ENCODE measurements at places on chromosomes 11 and 22.

DNA sequence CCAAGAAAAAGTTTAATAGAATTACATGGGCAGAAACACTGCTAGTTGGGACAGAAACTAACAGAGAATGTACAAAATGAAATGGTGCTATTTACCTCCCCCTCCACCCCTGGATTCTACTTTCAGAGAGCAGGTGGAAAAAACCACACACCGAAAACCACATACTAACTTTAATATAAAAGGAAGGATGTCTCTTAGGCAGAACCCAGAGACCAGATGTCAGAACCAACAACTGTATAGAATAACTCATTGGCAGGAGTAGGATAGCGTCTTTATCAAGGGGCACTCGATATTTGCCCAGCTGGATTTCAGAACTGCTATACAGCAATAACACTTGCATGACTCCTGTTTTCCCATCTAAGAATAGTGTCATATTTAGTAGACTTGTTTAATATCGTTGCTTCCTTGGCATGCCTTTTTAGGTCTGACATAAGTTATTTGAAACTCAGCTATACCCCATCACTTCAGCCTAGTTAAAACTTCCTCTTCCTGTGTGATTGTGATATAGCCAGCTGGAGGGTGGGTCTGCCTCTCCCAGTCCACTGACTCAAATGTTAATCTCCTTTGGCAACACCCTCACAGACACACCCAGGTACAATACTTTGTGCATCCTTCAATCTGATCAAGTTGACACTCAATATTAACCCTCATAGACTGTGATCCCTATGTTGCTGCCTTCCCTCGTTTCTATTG lies 1.2 kb downstream of the SLC22A25 start:
- no peak for DNase-seq

- DNase-seq: no peak
Observed at GRCh38 chr11:64674774-64675173, 48.2 kb downstream of the NRXN2 start.

DNA sequence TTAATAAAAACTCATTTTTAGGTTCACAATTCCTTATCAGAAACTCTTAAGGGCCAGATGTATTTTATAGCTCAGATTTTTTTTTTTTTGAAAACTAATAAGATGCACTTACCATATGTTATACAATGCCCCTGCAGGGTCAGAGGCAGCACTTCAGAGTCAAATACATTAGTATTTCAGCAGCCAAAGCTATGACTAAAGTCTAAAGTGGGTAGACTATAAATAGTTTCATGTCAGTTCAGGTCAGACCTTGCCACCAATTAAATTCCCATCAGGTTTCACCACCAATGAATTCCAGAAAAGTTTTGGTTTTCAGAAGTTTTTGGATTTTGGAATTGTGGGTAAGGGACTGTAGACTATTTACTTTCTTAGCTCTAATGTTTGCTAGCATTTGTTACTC lies 75.9 kb downstream of the FAM83F start:
- DNase-seq: no peak

- DNase-seq: no peak
Observed at GRCh38 chr22:27761665-27762064, 39.9 kb downstream of the MN1 start.

DNA sequence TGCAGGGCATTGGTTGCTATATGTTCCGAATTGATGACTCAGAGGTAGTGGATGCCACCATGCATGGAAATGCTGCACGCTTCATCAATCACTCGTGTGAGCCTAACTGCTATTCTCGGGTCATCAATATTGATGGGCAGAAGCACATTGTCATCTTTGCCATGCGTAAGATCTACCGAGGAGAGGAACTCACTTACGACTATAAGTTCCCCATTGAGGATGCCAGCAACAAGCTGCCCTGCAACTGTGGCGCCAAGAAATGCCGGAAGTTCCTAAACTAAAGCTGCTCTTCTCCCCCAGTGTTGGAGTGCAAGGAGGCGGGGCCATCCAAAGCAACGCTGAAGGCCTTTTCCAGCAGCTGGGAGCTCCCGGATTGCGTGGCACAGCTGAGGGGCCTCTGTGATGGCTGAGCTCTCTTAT lies 5.4 kb upstream of the TTC36 start:
- DNase-seq: no peak

DNA sequence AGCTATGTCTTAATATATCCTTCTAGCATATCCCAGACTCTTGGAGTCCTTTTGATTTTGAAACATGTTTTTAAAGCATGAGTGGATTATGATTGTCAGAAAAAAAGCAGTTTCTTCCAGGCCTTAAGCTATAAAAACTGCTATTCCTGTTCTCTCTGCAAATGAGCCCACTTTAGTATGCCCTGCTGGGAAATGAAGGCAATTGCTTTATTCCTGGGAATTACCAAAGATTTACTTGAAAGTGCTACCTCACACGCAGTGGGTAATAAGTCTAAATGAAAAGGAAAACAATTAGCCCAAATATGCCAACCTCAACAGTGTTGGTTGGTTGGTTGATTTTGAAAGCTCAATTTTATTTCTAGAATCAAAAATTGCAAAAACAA lies 17.2 kb upstream of the RCN1 start:
- DNase-seq: no peak

DNA sequence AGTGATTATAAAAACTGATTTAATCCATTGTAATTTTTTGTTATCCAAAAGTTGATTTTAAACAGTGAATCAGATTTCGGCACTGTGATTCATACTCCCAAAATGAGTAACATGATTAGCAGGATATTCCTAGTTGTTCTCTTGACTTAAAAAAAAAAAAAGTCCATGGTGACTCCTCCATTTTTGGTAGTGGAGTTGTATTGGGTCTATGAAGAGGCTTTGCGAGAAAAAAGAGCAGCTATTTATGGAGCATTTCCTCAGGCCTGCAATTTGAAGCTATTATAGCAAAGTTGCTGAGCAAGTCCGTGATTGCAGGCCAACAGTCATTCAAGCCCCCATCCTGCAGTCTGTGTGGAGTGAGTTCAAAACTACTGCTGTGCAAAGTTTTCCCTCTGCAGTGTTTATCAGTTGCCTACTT lies 28.8 kb downstream of the YAP1 start:
- DNase-seq: no peak

DNA sequence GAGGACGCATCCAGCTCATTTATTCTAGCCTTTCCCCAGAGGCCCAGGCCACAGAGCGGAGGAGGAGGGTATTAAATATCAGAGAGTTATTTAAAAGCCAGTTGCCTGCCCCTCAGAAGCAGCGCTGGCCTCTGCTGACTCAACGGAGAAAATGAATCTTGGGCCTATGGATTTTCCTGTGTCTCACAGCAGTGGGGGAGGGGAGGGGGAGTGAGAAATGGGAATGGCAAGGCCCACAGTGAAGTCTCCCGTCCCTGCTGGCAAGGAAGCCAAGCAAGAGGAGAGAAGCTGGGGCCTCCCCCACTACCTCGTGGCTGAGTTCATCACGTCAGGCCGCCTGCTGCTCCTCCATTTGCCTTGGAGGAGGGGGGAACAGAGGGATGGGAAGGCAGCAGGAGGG lies 4.5 kb upstream of the TPBGL start:
- no peak for DNase-seq

- no peak for DNase-seq
Observed at GRCh38 chr22:40183029-40183581, 5.4 kb downstream of the TNRC6B start.

DNA sequence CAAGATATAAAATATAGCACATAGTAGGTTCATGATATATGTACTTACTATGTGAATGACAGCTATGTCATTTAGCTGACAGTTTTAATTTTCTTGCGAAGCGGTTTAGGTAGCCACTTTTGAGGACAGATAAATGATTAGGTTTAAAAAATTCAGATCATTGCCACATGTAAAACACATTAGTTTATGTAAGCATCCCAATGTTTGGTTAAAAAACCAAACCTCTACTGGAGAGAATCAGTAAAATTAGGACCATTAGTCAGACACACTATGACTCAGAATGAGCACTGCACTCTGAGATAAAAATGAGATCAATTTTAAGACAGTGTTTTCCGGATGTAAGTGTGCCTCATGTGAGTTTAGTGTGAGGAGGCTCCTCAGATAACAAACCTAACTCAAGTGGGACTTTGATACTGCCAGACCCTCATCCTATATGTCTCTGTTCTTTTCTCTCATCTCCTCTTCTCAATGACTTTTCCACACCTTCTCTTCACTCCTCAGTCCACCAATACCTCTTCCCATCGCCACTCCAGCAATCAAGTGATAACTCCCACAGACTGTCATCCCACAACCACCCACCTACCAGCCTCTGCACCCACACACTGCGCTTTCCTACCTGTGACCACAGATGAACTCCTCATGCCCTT lies 6.8 kb upstream of the OR2AT4 start:
- no peak for DNase-seq

GRCh38 chr11:69265911-69266510 lies 27.9 kb upstream of the MYEOV start:
- no peak for DNase-seq

DNA sequence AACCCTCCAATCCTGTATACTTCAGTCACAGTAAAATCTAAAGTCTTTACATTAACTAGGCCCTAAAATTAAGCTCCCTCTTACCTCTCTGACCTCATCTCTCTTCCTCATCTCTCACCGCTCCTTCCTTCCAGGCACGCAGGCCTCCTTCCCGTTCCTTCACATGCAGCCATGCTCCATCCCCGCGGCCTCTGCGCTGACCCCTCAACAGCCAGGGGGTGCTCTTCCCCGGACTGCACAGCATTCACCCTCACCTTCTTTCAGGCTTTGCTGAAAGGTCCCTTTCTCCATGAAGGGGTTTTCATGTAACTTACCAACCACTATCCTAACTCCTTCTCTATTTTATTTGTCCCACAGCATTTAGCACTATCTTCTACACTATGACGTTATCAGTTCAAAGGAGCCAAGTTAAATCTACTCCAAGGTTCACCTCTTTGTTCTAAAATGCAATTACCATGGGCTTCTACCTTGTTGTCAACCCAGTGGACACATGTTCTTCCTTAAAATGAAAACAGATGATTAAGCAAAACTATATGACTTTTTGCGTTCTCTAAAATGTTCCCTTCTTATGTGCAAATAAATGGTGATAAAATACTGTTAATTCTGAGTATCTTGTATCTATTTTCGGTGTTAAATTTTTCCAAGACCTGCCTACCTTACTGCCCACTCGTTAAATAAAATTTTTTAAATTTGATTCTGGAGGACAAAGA lies 57.8 kb upstream of the APOA1 start:
- no peak for DNase-seq

DNA sequence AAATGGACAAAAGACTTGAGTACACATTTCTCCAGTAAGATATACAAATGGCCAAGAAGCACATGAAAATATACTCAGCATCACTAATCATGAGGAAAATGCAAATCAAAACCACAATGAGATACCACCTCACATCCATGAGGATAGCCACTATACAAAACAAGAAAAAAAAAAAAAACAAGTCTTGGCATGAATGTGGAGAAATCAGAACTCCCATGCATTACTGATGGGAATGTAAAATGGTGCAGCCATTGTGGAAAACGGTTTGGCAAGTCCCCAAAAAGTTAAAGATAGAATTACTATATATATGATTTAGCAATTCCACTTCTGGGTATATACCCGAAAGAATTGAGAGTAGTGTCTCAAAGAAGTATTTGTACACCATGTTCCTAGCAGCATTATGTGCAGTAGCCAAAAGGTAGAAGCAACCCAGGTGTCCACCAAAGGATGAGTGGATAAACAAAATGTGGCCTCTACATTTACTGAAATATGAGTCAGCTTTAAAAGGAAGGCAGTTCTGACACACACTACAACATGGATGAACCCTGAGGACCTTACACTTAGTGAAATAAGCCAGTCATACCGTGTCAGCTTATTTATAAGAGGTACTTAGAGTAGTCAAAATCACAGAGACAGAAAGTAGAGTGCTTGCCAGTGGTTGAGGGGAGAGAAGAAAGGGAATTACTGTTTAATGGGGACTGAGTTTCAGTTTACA lies 146.3 kb downstream of the WNT7B start:
- no peak for DNase-seq

DNA sequence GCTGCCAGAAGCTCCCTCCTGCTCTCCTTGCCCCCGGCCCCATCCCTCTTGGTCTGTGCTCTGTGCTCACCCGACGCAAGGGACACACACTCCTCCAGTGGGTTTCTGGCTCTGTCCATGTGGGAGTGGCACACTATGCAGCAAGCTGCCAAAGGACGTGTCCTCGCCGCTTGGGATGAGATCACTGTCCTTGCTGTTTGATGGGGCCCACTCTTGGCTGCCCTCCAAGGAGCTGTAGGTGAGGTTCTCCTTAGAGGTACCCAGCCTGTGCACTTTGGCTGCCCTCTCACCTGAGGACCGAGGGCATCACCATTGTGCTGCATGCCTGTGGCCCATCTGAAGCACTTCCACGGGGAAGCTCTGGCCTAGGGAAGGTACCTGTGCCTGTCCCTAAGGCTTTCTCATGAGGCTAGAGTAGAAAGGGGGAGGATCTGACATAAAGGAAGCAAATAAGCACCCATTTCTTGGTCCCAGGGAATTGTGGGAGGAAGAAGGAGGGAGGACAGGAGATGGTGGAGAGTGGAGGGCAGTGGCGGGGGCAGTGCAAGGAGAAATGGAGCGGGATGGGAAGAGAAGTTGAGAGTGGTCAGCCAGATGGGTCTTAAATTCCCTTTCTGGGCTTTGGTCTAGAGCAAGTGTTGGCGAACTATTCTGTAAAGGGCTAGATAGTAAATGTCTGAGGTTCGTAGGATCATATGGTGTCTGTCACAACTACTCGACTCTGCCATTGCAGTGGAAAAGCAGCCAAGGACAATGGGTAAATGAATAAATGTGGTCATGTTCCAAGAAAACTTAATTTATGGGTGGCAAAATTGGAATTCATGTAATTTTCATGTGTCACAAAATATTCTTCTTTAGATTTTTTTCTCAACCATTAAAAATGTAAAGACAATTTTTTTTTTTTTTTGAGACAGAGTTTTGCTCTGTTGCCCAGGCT lies 47.0 kb upstream of the AMPD3 start:
- DNase-seq: no peak

DNA sequence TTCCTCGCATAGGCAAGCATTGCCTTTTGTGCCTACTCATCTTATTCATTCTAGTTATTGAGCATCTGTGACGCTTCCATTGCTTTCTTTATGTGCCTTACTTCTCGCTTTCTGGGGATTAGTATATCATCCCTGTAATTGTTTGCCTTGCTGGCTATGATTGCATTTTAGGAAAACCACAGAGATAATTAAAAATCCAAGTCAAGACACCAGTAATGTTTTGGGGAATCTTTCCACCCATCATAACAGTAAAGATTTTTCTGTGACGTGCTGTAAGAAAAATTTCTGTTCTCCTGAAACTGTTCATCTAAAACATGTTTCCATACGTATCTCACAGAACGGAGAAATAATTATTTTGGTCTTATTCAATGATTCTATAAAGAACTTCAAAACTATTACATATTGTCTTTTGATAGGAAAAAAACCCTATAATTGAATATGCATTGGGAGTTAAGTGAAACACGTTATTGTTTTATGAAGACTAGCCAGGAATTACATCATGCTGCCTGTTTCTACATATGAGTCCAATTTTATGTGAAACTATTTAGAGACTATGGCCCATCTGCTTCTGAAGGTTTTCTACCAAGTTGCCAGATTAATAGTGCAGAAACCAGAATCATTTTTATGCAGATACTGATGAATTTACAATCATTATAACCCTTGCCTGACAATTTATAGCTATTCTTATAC lies 133.7 kb upstream of the FIBIN start:
- DNase-seq: no peak

All from activated naive CD4-positive, alpha-beta T cell (primary cell).